ENCODE measurements at places on chromosomes 3 and 15. TPM values are rescaled to one million over a fixed set of nuclear protein-coding genes. Genes with fewer than 3 reads are reported as not detected.
A peak's percentile ranks its signal among the peaks of the same experiment; 100 is the strongest.

The PIGB gene
- total RNA-seq, result 27.5 TPM

The REC114 gene
- not detected for total RNA-seq

The LMOD3 gene
- total RNA-seq, result not detected

The IL17RD gene
- total RNA-seq, result 0.09 TPM

The PLCB2 gene
- total RNA-seq, result 91.8 TPM

The CAND2 gene
- total RNA-seq, result 1.2 TPM

The SMAD3 gene
- 68.9 TPM for total RNA-seq

The ZNF660 gene
- 1.5 TPM for total RNA-seq

GRCh38 chr15:36356978-36357601 lies 222.3 kb upstream of the CDIN1 start:
- H3K4me3 ChIP-seq, result no peak overlapping the region
- H3K4me1 ChIP-seq, result no peaks in the 10 kb centered on the region
- no peak for DNase-seq

DNA sequence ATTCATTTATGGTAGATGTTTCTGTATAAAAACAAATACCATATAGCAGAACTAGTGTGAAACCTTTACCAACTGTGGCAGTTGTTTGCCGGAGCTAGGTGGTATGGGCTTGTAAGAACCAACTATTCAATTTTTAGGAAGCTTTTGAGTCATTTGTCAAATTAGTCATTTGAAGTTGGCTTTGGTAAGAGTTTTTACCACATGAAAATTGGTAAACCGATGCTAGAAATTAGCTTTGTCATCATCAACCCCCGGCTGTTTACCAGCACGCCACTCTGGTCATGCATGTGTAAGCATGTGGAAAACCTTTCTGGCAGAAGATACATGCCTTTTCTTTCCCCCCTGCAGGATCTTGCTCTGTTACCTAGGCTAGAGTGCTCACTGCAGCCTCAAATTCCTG lies 63.3 kb downstream of the IL1RAP start:
- no peak overlapping the region for H3K27ac ChIP-seq
- H3K4me3 ChIP-seq, result no peak overlapping the region
- peak; percentile 61 for DNase-seq
- H3K36me3 ChIP-seq, result peaks cover 13% of the 10 kb centered on the region
- H3K4me1 ChIP-seq, result peaks cover 73% of the 10 kb centered on the region

GRCh38 chr15:39433376-39433775 lies 147.5 kb upstream of the THBS1 start:
- peaks cover 25% of the 10 kb centered on the region for H3K4me1 ChIP-seq
- peaks cover 44% of the 10 kb centered on the region for H3K27me3 ChIP-seq
- H3K27ac ChIP-seq, result no peak overlapping the region

DNA sequence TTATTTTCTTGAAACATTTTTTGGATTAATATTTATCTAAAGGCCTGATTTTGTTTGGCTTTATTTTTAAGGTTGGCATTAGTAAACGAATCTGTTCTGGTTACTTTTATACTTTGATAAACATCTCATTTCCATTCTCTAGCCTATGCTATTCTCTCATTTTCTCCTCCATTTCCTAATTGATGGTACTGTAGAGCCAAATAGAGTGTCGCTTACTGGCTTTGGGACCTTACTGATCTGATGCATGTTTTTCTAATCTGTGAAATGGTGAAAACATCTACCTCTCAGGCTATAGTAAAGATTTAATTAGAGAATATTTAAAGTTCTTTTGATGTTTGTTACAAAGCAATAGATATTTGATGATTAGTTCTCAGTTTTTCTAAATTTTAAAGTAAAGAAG lies 1.6 kb downstream of the LNP1 start:
- peaks cover 15% of the 10 kb centered on the region for H3K36me3 ChIP-seq
- H3K27me3 ChIP-seq, result no peaks in the 10 kb centered on the region
- peak overlapping the region; percentile 93 for H3K4me3 ChIP-seq
- H3K27ac ChIP-seq, result peak overlapping the region; percentile 70

GRCh38 chr3:143928541-143929255 lies 42.9 kb upstream of the DIPK2A start:
- no peaks in the 10 kb centered on the region for H3K36me3 ChIP-seq
- DNase-seq, result no peak
- peaks cover 17% of the 10 kb centered on the region for H3K27me3 ChIP-seq

DNA sequence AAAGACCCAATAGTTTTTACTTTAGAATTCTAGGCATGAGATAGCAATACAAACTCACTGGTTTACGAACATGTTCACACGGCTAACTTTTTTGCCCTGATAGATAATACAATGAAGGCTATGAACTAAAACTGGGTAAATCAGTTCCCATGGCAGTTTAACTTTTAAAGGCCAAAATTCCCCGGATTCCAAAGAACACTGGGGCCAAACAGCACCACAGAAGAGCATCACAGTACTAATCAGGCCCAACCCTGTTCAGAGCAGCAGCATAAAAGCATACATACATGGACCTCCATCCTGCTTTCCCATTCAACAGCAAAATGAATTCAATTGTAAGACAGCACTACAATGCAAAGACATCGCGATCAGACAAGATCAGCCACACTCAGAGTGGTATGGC lies 540.3 kb upstream of the CCDC54 start:
- no peak for DNase-seq
- no peaks in the 10 kb centered on the region for H3K36me3 ChIP-seq
- H3K4me3 ChIP-seq, result no peak overlapping the region
- no peaks in the 10 kb centered on the region for H3K4me1 ChIP-seq

GRCh38 chr15:42723068-42723467 lies 13.9 kb downstream of the CDAN1 start:
- no peaks in the 10 kb centered on the region for H3K27me3 ChIP-seq
- no peak overlapping the region for H3K27ac ChIP-seq
- H3K4me3 ChIP-seq, result no peak overlapping the region
- no peaks in the 10 kb centered on the region for H3K36me3 ChIP-seq
- no peak for DNase-seq

- H3K4me1 ChIP-seq, result no peaks in the 10 kb centered on the region
- no peak for DNase-seq
- H3K36me3 ChIP-seq, result no peaks in the 10 kb centered on the region
- H3K4me3 ChIP-seq, result no peak overlapping the region
- H3K27ac ChIP-seq, result no peak overlapping the region
These were observed 4.1 kb downstream of the OR4F6 start for GRCh38 chr15:101807345-101807945.

GRCh38 chr3:127535901-127536829 lies 54.4 kb downstream of the TPRA1 start:
- H3K4me3 ChIP-seq, result no peak overlapping the region
- peaks cover 8% of the 10 kb centered on the region for H3K4me1 ChIP-seq
- no peak overlapping the region for H3K27ac ChIP-seq
- DNase-seq, result no peak
- H3K36me3 ChIP-seq, result no peaks in the 10 kb centered on the region

- H3K27ac ChIP-seq, result no peak overlapping the region
- DNase-seq, result no peak
- no peaks in the 10 kb centered on the region for H3K27me3 ChIP-seq
- peaks cover 33% of the 10 kb centered on the region for H3K36me3 ChIP-seq
- no peaks in the 10 kb centered on the region for H3K4me1 ChIP-seq
These were observed 231.1 kb downstream of the GBE1 start for GRCh38 chr3:81530180-81530939.

DNA sequence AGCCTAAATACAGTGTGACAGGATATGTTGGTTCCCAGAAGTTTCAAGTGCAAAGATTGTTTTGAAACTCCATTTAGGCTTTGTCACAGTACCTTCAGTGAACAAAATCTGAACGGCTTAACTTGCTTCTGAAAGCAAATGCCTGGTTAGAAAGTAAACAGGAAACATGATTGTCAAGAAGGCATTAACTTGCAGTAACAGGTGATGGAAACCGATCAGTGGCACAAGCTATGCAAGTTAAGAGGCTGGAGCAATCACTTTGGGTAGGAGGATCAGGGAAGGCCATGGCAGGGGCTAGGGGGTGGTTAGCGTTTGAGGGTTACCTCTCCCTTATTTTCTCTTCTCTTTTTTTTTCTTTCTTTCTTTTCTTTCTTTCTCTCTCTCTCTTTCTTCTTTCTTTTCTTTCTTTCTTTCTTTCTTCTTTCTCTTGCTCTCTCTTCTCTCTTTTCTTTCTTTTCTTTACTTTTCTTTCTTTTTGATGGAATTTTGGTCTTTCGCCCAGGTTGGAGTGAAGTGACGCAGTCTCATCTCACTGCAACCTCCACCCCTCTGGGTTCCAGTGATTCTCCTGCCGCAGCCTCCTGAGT lies 2.4 kb downstream of the HYKK start:
- DNase-seq, result no peak
- H3K4me3 ChIP-seq, result peak overlapping the region; percentile 70
- peaks cover 26% of the 10 kb centered on the region for H3K4me1 ChIP-seq
- peaks cover 6% of the 10 kb centered on the region for H3K27me3 ChIP-seq
- peak overlapping the region; percentile 88 for H3K27ac ChIP-seq

DNA sequence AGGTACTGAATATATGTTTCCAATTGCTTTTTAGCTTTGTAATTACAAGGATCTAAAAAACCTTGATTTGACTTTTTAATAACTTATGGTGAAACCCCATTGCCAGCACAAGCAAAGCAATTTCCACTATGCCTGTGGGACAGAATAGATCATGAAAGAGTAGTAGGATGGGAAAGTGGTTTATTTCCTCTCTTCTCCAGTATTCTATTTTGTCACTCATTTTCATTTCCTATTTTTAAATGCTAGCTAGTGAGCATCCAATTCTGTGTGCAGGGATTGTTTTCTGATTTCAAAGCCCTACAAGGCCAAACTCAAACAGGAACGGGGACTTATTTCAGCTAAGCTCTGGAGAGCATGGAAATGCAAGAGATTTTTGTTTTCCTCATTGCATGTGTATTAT lies 132.0 kb upstream of the TGFBR2 start:
- peak overlapping the region; percentile 26 for H3K27ac ChIP-seq
- H3K4me1 ChIP-seq, result peaks cover 56% of the 10 kb centered on the region
- H3K36me3 ChIP-seq, result peaks cover 6% of the 10 kb centered on the region
- no peak overlapping the region for H3K4me3 ChIP-seq
- H3K27me3 ChIP-seq, result no peaks in the 10 kb centered on the region
- DNase-seq, result no peak

- H3K27me3 ChIP-seq, result no peaks in the 10 kb centered on the region
- peaks cover 5% of the 10 kb centered on the region for H3K36me3 ChIP-seq
- H3K4me1 ChIP-seq, result peaks cover 16% of the 10 kb centered on the region
- H3K27ac ChIP-seq, result peak overlapping the region; percentile 55
These were observed 803 bp upstream of the B3GNT5 start for GRCh38 chr3:183252118-183252782.

- H3K36me3 ChIP-seq, result no peaks in the 10 kb centered on the region
- peaks cover 4% of the 10 kb centered on the region for H3K27me3 ChIP-seq
- no peaks in the 10 kb centered on the region for H3K4me1 ChIP-seq
- no peak for DNase-seq
These were observed 459.9 kb upstream of the MCTP2 start for GRCh38 chr15:93771196-93772030.

GRCh38 chr3:51591231-51591630 lies 52.7 kb downstream of the RAD54L2 start:
- H3K4me1 ChIP-seq, result peaks cover 6% of the 10 kb centered on the region
- no peak for DNase-seq
- H3K27me3 ChIP-seq, result no peaks in the 10 kb centered on the region
- no peak overlapping the region for H3K4me3 ChIP-seq

- H3K4me1 ChIP-seq, result no peaks in the 10 kb centered on the region
- H3K27ac ChIP-seq, result no peak overlapping the region
- H3K36me3 ChIP-seq, result no peaks in the 10 kb centered on the region
- no peak for DNase-seq
- no peaks in the 10 kb centered on the region for H3K27me3 ChIP-seq
These were observed 208.1 kb downstream of the SLCO3A1 start for GRCh38 chr15:92061511-92062195.

DNA sequence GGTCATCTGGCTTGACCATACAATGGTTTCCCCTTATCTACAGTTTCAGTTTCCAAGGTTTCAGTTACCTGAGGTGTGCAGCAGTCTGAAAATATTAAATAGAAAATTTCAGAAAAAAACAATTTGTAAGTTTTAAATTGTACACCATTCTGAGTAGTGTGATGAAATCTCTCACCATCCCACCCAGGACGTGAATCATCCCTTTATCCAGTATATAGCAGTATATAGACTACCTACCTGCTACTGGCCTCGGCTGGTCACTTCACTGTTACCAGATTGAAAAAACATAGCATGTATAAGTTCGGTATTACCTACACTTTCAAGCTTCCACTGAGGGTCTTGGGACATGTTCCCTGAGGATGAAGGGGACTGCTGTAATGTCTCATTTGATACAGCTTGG lies 12.0 kb downstream of the ARIH1 start:
- H3K4me3 ChIP-seq, result no peak overlapping the region
- no peak overlapping the region for H3K27ac ChIP-seq
- DNase-seq, result no peak

GRCh38 chr3:24614359-24614758 lies 119.7 kb upstream of the THRB start:
- DNase-seq, result no peak
- no peaks in the 10 kb centered on the region for H3K36me3 ChIP-seq
- H3K4me3 ChIP-seq, result no peak overlapping the region
- H3K27me3 ChIP-seq, result no peaks in the 10 kb centered on the region
- H3K27ac ChIP-seq, result no peak overlapping the region

GRCh38 chr3:8713901-8714759 lies 19.5 kb upstream of the CAV3 start:
- H3K4me3 ChIP-seq, result no peak overlapping the region
- H3K36me3 ChIP-seq, result no peaks in the 10 kb centered on the region
- H3K27me3 ChIP-seq, result peaks cover 5% of the 10 kb centered on the region
- no peaks in the 10 kb centered on the region for H3K4me1 ChIP-seq
- no peak for DNase-seq

DNA sequence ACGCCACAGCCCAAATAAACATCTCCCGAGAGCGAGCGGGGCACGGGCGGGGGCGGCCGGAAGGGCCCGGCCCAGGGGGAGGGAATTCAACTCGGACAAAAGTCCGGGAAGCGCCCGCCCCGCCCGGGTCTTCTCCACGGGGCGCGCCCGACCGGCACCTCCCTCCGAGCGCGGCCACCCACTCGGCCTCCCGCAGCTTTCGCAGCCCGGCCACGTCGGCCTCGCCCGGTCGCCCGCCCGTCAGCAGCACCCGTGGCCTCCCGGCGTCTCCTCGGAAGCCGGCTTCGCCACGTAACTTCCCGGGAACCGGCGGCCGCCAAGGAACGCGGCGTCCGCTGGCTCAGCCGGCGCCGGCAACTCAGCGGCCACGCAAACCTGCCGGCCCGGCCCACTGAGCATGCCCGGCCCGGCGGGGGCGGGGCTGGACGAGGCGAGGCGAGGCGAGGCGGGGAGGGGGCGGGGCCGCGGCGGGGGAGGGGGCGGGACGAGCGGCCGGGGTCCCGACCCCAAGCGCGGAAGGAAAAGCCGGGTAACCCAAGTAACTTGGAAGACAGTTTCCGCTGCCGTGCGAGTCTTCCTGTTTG lies at the start of gene TJP1:
TJP1 (minus strand) TSS at position 369 of the 584 bp plus-strand sequence. CDS start 440 bp downstream, outside the sequence.
- DNase-seq, result no peak
- H3K27ac ChIP-seq, result no peak within 1 kb of the TSS
- peaks cover 52% of the 10 kb centered on the region for H3K27me3 ChIP-seq
- H3K4me1 ChIP-seq, result peaks cover 6% of the 10 kb centered on the region
- H3K36me3 ChIP-seq, result peaks cover 7% of the 10 kb centered on the region

GRCh38 chr15:68626283-68626682 lies 47.5 kb downstream of the CORO2B start:
- H3K36me3 ChIP-seq, result no peaks in the 10 kb centered on the region
- peaks cover 22% of the 10 kb centered on the region for H3K27me3 ChIP-seq
- DNase-seq, result no peak
- H3K4me1 ChIP-seq, result no peaks in the 10 kb centered on the region
- no peak overlapping the region for H3K4me3 ChIP-seq

GRCh38 chr15:27339138-27339537 lies 368.2 kb downstream of the GABRG3 start:
- no peaks in the 10 kb centered on the region for H3K27me3 ChIP-seq
- H3K4me1 ChIP-seq, result no peaks in the 10 kb centered on the region
- H3K27ac ChIP-seq, result no peak overlapping the region
- DNase-seq, result no peak
